ENCODE measurements at places on chromosomes 4 and X.

DNA sequence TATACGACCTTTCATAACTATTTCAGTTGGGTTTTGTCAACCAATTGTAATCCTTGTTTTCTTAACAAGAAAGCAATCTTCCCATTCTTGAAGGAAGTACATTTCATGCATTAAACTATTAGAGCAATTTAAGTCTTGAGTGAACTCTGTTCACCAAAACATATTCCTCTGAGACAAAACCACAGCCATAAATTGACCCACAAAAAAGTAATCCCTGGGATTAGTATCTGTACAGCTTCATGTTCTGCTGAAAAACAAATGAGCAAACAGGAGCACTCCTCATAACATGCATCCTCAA lies 207.0 kb upstream of the PDE5A start:
- DNase-seq = peak; percentile 25

- DNase-seq = no peak
Observed at GRCh38 chrX:15808254-15808653, 18.0 kb downstream of the ZRSR2 start.

- DNase-seq = peak; percentile 44
Observed at GRCh38 chr4:25856756-25857155, 6.0 kb downstream of the SEL1L3 start.

DNA sequence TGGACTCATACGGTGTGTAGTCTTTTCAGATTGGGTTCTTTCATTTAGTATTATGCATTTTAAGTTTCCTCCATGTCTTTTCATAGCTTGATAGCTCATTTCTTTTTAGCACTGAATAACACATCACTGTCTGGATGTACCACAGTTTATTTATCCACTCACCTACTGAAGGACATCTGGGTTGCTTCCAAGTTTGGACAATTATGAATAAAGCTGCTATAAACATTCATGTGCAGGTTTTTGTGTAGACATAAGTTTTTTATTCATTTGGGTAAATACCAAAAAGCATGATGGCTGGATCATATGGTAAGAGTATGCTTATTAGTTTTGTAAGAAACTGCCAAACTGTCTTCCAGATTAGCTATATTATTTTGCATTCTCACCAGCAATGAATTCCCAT lies 29.0 kb downstream of the CNOT6L start:
- DNase-seq = no peak

GRCh38 chr4:48252313-48252712 lies 17.3 kb downstream of the TEC start:
- no peak for DNase-seq

All from choroid plexus epithelial cell (primary cell).